Activated gamma-delta T cell (primary cell): ENCODE measurements at places on chromosomes 12 and 14.

- DNase-seq = no peak
Observed at GRCh38 chr14:64930085-64930843, 12.3 kb downstream of the GPX2 start.

- no peak for DNase-seq
Observed at GRCh38 chr12:8081251-8081920, 688 bp upstream of the NECAP1 start.

GRCh38 chr14:68921049-68921448 lies 58.1 kb downstream of the ACTN1 start:
- no peak for DNase-seq

DNA sequence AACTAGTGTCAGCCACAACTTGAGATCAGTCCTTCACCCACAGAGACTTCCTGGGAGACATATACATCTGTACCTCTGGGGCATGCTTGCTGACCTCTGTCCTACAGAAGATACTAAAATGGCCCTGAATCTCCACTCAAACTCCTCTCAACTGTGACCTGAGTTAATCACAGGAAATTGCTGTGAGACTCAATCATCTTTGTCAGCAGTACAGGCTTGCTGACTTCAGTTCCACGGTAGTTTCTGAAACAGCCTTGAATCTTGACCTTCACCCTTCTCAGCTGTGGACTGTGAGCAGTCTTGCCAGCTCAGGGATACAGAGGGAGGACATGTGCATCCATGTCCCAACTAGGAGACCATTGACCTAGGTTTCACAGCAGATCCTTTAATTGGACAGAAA lies 1.4 kb upstream of the KLRC1 start:
- no peak for DNase-seq

DNA sequence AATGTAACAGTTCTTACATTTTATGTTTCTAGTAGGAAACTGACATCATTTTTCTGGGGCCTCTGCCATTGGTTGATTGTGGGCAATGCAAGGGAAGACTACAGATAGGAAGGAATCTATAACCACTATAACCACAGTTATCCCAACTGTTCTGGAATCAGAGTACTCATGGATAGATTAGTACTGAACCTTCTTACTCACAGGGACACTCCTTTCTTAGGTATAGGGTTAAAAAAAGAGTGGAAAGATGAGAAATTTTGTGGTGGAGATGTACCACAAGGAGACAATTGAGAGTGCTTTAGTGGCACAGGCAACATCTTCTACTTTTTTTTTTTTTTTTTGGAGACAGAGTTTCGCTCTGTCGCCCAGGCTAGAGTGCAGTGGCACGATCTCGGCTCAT lies 21.0 kb downstream of the TMEM116 start:
- DNase-seq = no peak

- peak; percentile 31 for DNase-seq
Observed at GRCh38 chr12:57111031-57111734, at the start of gene STAT6. Gene STAT6, minus strand, starts transcription at chr12:57111362. Its CDS starts 3,084 bp downstream, at chr12:57108278.

DNA sequence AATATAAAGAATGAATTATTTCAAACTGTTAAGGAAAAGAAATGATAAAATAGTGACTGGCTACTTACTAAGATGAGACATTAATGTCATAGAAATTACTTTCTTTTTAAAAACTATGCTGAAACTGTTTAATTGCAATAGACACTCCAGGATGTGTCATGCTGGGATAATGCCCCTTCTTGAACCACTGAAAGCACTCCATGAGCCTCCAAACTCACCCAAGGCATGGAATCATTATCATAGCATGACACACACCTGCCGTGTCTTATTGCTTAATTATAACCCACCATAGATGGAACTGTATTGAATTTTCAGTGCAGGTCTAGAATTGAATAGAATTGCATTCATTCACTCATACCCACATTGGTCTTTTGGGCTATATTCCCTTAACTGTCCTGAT lies 4.3 kb downstream of the MBIP start:
- DNase-seq = no peak

- DNase-seq = no peak
Observed at GRCh38 chr14:61585598-61586543, 109.4 kb upstream of the HIF1A start.

DNA sequence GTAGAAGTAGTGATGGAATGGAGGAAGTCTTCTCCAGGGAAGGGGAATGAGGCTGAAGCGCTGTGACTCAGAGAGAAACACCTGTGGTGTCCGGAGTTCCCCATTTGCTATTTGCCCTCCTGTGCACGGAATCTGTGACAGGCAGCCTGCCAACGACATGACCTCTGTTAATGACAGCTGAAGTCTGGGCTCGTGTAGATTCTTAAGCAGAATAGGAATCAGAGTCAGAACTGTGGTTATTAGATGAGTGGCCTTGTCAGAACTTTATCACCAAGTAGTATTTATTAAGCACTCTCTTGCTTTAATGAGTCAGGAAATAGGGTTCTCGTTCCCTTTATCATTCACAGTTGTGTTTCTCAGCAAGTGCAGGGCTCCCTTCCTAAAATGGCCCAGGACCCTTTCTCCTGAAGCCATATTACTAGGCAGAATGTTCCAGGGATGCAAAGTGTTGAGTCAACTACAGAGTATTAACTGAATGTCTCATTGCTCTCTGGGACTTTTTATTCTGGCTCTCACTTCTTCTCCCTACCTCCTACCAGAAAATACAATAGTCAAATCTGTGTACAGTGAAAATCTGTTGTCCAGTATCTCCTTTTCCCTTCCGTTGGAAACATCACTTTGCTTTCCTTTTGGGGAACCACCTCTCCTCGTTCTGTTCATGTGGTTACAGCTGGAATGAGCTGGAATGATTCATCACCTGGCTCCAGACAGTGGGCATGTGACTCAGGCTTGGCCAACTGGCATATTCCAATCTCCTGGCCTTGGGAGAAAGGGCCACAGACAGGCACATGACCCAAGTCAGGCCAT lies 77.8 kb upstream of the MAX start:
- no peak for DNase-seq

- DNase-seq = no peak
Observed at GRCh38 chr12:118649765-118650585, 273.6 kb downstream of the SUDS3 start.

- DNase-seq = no peak
Observed at GRCh38 chr12:132275110-132275531, 54.3 kb downstream of the GALNT9 start.

- DNase-seq = peak; percentile 64
Observed at GRCh38 chr12:6534945-6535696, 804 bp downstream of the GAPDH start.

- no peak for DNase-seq
Observed at GRCh38 chr12:12123036-12123604, 52.4 kb downstream of the BCL2L14 start.

DNA sequence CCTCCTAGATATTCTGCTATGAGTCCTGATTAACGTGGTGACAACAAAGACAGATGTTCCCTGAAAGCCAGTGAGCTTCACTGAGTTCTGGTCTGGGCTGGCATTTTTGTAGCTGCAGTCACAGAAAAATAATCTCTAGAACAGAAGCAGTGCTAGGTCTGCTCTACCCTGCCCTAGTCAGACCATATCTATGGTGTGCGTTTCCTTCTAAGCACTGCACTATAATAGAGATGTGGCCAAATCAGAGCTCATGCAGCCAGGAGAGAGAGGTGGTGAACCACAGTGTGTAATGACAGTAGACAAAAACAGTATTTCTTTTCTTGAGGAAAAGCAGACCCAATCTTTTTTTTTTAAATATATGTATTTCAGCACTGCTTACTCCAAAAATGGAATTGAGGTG lies 76.3 kb downstream of the CMAS start:
- no peak for DNase-seq

DNA sequence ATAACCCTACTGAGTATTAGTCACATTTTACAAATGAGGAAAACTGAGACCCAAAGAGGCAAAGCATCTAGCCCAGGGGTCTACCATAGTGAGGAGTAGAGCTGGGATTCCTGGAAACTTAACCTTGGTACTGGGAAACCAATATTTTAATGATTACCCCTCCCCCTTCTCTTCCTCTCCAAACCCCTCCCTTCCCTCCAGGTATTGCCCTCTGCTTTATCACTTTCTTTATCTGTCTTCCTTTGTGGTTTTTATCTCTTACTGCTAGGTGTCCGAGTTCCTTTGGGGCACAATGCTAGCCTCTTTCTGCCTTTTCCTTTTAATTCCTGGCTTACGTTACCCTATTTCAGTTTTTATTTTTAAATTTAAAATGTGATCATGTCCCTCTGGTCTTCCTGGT lies 2.8 kb downstream of the GABARAPL1 start:
- DNase-seq = no peak

GRCh38 chr12:89468648-89469326 lies 55.8 kb downstream of the GALNT4 start:
- DNase-seq = no peak

- DNase-seq = no peak
Observed at GRCh38 chr14:29529418-29529817, 398.2 kb downstream of the PRKD1 start.

GRCh38 chr14:22554498-22555383 lies 34.3 kb downstream of the DAD1 start:
- DNase-seq = no peak

- DNase-seq = no peak
Observed at GRCh38 chr12:31737345-31737744, 8.5 kb upstream of the AMN1 start.

DNA sequence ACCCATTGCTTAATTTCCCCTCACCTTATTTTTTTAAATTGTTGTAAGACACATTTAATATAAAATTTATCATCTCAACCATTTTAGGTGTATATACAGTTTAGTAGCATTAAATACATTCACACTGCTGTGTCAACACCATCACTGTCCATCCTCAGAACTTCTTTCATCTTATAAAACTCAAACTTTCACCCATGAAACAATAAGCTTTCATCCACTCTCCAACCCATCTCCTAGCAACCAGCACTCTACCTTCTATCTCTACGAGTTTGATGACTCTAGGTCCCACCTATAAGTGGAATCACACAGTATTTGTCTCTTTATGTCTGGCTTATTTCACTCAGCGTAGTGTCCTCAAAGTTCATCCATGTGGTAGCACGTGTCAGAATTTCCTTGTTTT lies 75.5 kb downstream of the TBX3 start:
- no peak for DNase-seq

DNA sequence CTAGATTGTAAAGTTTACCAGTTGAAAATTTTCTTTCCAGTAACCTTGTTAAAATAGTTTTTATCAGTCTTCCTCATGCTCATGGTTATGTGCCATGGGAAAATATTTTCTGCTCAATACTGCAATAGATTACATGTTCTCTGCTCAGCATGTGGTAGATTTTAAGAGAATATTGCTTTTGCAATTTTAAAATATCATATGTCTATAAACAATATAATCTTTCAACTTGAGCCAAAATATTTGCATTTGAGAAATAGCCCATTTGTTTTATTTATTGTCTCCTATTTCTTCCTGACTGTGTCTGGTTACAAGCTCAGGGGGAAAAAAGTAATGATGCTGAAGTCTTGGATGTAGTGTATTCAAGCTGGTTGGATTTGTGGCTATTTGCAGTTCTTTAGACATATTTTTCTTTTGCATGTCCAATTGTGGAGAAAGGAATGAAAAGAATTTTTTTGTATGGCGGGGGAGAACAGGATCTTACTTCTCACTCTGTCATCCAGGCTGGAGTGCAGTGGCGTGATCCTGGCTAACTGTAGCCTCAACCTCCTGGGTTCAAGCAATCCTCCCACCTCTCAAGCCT lies 342.6 kb upstream of the NAV3 start:
- DNase-seq = no peak

GRCh38 chr12:93762912-93763553 lies 85.9 kb downstream of the CRADD start:
- no peak for DNase-seq

GRCh38 chr12:113297621-113298471 lies 37.1 kb downstream of the SLC8B1 start:
- no peak for DNase-seq

DNA sequence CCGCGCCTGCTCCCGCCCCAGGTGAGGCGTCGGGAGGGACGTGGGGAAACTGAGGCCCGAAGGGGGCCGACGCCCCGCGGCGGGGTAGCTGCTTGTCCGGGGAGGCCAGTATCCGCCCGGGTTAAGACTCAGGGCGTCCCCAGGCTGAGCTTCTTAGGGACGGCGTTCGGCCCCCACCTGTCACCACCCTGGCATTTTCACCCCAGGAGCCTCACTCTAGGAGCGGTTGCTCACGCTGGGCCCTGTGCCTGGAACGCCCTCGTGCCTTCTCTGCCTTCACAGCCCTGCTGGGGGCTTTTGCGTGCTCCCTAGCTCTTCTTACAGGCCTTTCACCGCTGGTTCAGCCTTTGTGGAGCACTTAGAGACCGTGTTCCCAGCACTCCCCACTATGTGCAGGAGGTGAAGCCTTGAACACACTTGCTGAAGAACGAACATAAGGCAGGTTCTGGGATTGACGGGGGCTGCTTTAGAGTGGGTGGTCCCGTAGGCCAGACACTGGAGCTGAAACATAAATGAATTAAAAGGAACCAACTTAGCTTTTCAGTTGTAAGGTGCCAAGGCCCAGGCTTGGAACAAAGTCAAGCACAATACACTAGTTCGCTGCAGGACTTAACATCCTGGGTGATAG lies 601 bp downstream of the ZNF839 start:
- no peak for DNase-seq

GRCh38 chr12:23564451-23565152 lies 384.9 kb downstream of the SOX5 start:
- DNase-seq = no peak

GRCh38 chr12:92775416-92775815 lies 72.6 kb downstream of the PLEKHG7 start:
- no peak for DNase-seq

GRCh38 chr14:36096090-36096489 lies 80.4 kb downstream of the PTCSC3 start:
- DNase-seq = no peak

DNA sequence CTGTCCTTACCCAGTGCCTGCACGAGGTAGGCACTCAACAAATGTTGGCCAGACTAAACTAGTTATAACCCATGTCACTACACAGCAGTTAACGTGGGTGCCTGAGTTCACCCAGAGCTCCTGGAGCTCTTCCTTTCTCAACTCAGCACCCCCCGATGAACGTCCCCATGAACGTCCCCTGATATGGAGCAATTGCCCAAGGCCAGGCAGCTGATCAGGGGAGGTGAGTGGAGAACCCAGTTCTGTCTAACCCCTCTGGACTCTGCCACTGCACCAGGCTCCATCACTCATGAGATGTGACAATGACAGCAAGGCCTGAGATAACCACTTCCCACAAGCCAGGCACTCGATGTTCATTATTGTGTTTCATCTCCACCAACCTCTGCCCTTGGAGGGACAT lies 199.0 kb downstream of the BCL11B start:
- no peak for DNase-seq

DNA sequence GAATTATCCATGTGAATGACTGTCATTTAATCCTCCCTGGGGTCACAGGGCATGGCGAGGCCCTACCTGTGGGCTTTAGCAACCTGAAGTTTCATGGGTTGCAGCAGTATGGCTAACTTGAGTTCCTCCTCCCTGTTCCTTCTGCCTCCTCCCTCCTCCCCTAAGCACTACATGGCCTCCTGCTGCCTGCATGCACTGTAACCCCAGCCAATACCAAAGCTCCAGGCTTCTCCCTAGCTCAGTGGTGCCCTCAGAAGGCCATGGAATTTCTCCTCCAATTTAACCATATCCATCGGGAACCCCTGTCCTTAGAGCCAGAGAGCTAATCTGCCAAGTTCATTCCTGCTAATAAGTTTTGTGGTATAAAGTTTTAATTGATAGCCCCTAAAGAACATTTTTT lies 95.1 kb downstream of the NT5DC3 start:
- DNase-seq = no peak
